Pancreas (tissue), 10 donors: ENCODE measurements at places on chromosomes 7 and 10. TPM values are rescaled to one million over a fixed set of nuclear protein-coding genes. Genes with fewer than 3 reads are reported as not detected.
A peak's percentile ranks its signal among the peaks of the same experiment; 100 is the strongest.

The TEX36 gene
- not detected for total RNA-seq

The ADRA2A gene
- 40.7 TPM for total RNA-seq

The TSPAN12 gene
- total RNA-seq: 8.8 TPM

The CPA4 gene
- 4.6 TPM for total RNA-seq

The CNPY1 gene
- total RNA-seq: not detected

The AKR1B15 gene
- total RNA-seq: not detected

The MOGAT3 gene
- not detected for total RNA-seq

The RPA3 gene
- 12.7 TPM for total RNA-seq

- peak; percentile 64 for DNase-seq
- no peaks in the 10 kb centered on the region for H3K36me3 ChIP-seq
- peak overlapping the region; percentile 62 for H3K27ac ChIP-seq
Observed at GRCh38 chr7:134891262-134891695, 95.0 kb upstream of the AGBL3 start.

- no peak for DNase-seq
- no peak overlapping the region for H3K27ac ChIP-seq
- H3K4me1 ChIP-seq: no peaks in the 10 kb centered on the region
- H3K4me3 ChIP-seq: no peak overlapping the region
Observed at GRCh38 chr10:69225681-69226080, 5.5 kb downstream of the HKDC1 start.

GRCh38 chr7:105715528-105715927, 134.2 kb upstream of the EFCAB10 start:
- no peak for DNase-seq
- no peak overlapping the region for H3K27ac ChIP-seq
- H3K27me3 ChIP-seq: no peaks in the 10 kb centered on the region

GRCh38 chr10:86024281-86025041, 342.1 kb downstream of the GRID1 start:
- no peak overlapping the region for H3K4me3 ChIP-seq
- no peaks in the 10 kb centered on the region for H3K27me3 ChIP-seq
- H3K4me1 ChIP-seq: peaks cover 9% of the 10 kb centered on the region

- H3K27me3 ChIP-seq: no peaks in the 10 kb centered on the region
- no peaks in the 10 kb centered on the region for H3K4me1 ChIP-seq
- H3K36me3 ChIP-seq: no peaks in the 10 kb centered on the region
Observed at GRCh38 chr10:128237710-128238109, 111.5 kb upstream of the MKI67 start.

DNA sequence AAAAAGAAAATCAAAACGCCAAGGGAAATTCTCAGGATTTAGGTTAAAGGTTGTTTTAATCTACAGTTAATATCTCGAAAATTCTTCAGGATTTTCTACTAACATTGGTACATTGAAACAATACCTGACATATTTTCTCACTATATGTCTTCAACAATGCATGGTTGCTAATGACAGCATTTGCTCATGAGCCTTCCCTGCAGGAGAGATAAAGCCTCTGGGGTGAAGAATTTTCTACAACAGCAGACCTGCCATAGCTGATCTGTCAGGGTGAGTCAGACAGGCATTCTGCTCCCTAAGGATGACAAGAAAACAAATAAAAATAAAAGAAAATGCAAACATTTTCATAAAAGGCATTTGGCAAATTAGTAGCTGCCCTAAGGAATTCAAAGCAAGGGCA, 11.7 kb upstream of the GPR37 start:
- no peaks in the 10 kb centered on the region for H3K36me3 ChIP-seq
- no peaks in the 10 kb centered on the region for H3K4me1 ChIP-seq
- H3K4me3 ChIP-seq: no peak overlapping the region
- no peaks in the 10 kb centered on the region for H3K27me3 ChIP-seq

DNA sequence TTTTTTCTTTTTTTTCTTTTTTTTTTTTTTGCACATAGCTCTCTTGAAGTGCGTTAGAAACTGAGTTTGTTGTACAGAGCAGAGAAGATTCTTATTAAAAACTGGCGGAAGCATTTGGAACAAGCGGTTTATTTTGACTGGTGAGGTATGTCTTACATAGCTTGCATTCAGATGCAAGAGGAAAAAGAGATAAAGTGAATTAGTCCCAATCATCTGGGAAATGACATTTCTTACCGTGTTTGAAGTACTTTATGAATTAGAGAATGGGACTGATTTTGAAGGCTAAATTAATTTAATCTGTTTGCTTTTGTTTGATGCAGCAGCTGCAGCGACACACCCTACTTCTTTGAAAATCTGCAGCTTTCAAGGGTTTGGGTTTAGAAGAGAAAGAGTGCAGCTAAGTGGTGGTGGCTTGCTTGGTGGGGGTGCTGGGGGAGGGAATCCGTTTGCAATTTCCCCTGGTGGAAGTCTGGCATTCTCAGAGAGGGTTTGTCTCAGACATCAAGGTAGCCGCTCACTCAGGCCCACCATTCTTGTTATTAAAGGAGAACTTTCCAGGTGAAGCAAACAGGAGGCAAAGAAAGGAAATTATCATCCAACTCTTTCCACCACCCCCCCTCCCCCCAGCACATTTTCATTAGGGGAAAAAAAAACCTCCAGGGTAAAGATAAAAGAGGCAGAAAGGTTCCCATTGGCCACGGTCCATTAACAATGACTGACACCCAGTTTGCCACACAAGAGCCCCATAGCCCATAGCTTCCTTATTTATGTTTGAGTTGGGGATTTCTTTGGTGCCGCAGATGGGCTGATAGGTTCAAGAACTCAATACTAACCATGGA, 231.7 kb downstream of the SKIDA1 start:
- no peaks in the 10 kb centered on the region for H3K4me1 ChIP-seq
- no peaks in the 10 kb centered on the region for H3K36me3 ChIP-seq
- H3K27me3 ChIP-seq: no peaks in the 10 kb centered on the region
- no peak overlapping the region for H3K4me3 ChIP-seq

DNA sequence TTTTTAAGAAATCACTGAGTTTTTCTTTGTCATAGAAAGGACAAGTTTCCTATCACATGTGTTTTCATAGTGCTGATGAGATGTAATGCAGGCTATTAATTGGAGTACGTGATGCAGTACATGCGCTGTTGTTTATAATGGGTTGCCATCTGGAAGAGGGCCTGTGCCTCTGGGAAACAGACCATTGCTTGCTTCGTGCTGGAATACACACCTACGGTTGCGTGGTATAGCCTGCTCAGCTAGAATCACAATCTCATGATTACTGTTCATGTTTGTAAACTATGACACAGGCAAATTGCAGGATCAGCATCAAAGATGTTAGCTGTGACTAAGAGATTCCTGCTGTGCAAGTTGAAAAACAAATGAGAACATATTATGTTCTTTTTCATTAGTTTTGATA, 107.2 kb upstream of the STEAP1B start:
- H3K27ac ChIP-seq: no peak overlapping the region
- DNase-seq: no peak
- no peaks in the 10 kb centered on the region for H3K27me3 ChIP-seq
- no peaks in the 10 kb centered on the region for H3K36me3 ChIP-seq
- H3K4me1 ChIP-seq: peaks cover 12% of the 10 kb centered on the region
- H3K4me3 ChIP-seq: no peak overlapping the region

DNA sequence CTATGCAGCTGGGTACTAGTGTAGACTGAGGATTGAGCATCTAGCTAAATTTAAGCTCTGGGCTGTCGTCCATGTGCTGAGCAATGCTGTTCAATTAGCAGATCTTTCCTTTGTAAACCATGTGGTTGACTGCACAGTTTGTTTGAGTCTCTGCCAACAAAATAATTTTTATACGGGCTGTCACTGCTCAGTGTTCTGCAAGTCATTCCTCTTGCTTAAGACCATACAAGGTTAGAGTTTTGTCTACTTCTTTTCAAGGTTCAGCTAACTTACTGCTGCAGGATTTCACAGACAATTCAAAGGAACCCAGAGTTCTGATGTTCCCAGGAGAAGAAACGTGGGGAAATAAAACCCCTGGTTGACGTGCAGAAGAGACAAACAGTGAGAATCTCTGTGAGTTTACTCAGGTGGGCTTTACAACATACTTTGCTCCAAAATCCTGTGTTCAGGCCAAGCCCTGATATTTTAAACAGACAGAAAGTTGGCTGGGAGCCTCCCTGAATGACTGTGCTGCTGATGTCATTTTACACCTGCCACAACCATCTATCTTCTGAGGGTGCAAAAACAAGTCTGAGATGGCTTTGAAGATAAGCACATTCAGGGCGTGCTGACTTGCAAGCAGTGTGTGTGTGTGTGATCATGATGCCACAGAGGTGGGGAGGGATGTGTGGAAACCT, 177.1 kb upstream of the SVIL start:
- no peaks in the 10 kb centered on the region for H3K36me3 ChIP-seq
- H3K27me3 ChIP-seq: no peaks in the 10 kb centered on the region
- peak; percentile 42 for DNase-seq
- peak overlapping the region; percentile 63 for H3K27ac ChIP-seq

DNA sequence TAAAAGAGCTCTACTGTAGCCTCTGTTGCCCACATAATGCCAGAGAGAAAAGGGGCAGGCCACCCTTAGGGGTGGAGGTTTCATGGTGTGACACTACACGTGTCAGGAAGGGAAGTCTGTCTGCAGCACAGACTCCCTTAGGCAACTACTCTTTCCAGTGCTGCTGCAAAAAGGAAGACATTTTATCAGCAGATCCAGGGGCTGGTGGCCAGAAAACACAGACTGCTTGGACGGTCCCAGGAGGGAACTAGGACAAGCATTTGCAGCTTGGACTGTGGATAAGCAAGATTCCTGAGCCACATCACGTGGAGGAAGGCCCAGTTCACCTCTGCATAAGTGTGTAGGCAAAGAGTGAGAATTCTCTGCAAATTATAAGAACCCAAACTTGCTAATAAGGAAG, 220.8 kb downstream of the FANK1 start:
- H3K27ac ChIP-seq: no peak overlapping the region
- H3K36me3 ChIP-seq: no peaks in the 10 kb centered on the region
- DNase-seq: no peak
- no peak overlapping the region for H3K4me3 ChIP-seq

- no peaks in the 10 kb centered on the region for H3K36me3 ChIP-seq
- H3K4me3 ChIP-seq: no peak overlapping the region
- no peak overlapping the region for H3K27ac ChIP-seq
- no peak for DNase-seq
- H3K27me3 ChIP-seq: no peaks in the 10 kb centered on the region
Observed at GRCh38 chr10:34862892-34863291, 47.8 kb upstream of the PARD3 start.

DNA sequence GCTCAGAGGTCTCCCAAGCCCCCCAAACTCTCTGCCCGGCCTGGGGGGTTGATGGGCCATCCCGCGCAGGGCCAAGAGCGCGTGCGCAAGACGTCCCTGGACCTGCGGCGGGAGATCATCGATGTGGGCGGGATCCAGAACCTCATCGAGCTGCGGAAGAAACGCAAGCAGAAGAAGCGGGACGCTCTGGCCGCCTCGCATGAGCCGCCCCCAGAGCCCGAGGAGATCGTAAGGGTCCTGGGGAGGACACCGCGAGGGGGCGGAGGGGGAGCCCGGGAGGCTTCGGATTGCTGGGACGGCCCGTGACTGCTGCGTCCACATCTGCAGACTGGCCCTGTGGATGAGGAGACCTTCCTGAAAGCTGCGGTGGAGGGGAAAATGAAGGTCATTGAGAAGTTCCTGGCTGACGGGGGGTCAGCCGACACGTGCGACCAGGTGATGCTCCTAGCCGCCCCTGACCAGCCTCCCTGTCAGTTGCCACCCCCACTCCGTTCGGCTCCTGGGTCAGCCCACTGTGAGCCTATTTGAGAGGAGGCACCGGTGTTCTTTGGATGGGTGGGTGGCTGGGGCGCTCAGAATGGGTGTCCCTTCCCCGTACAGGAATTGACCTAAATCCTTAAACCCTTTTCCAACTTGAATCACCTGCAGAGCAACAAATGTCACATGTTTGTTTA, 5.7 kb downstream of the ANKRD2 start:
- DNase-seq: no peak
- H3K4me3 ChIP-seq: no peak overlapping the region
- H3K4me1 ChIP-seq: no peaks in the 10 kb centered on the region
- no peaks in the 10 kb centered on the region for H3K36me3 ChIP-seq
- H3K27ac ChIP-seq: no peak overlapping the region

- H3K27me3 ChIP-seq: no peaks in the 10 kb centered on the region
- no peak overlapping the region for H3K4me3 ChIP-seq
- H3K27ac ChIP-seq: no peak overlapping the region
- no peaks in the 10 kb centered on the region for H3K4me1 ChIP-seq
Observed at GRCh38 chr10:88618496-88618895, 31.9 kb downstream of the LIPJ start.

DNA sequence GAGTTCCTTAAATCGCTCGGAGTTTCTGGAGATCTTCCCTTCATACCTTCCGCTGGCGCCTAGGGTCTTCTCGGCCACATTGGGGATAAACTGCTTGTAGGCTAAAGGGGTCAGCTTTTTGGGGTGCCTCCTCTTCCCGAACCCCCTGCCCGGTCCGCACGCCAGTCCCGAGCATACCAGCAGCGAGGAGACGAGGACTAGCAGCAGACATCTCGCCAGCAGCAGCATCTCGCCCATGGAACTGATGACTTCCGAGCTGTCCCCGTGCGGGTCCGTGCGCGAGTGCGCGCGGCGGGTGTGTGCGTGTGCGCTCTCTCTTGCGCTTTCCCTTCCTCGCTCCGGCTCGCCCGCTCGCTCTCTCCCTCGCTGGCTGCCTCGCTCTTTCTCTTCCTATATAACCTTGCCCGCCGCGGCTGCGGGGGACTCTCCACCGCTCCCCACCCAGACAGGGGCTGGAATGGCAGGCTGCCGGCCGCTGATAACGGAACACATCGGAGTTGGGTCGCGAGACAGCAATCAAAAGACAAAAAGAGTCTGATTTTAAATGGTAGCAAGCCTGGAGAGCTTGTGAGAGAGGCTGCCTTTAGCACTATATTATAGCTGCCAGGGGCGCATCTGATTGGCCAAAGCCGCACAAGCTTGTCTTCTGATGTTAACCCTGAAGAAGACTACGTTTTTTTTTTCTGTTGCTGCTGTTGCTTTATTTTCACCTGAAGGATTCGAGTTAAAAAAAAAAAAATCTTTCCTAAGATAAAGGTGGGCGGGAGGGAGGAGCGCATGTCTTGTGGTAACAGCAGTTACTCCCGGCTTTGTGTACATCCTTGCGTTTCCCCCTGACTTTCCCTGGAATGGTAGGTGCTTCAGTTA, at the start of gene SHH:
Gene SHH, minus strand, starts transcription at position 569 of the 867 bp plus-strand sequence. Its CDS starts 341 bp downstream, at position 228.
- H3K4me3 ChIP-seq: no peak within 1 kb of the TSS
- H3K36me3 ChIP-seq: no peaks in the 10 kb centered on the region
- no peak within 1 kb of the TSS for H3K27ac ChIP-seq
- no peak for DNase-seq
- peaks cover 3% of the 10 kb centered on the region for H3K27me3 ChIP-seq

DNA sequence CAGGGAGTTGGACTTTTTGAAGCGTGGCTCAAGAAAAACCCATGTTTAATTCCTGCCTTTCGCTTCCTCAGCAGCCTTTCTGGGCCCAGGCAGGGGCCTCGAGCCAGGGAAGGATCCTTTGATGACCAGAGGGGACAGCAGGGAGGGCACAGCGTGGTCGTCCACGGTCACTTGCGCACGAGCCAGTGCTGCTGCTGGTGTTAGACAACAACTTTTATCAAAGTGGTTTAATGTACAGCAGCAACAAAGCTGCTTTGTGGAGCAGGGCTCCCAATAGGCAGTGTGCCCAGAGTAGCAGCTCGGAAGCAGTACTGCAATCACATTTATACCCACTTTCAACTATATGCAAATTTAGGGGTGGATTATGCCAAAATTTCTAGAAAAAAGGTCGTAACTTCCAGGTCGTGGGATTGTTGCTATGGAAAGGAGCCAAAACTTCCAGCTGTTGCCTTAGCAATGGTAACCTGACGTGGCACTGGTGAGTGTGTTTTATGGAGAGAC, 6.1 kb downstream of the GIMAP1 start:
- no peaks in the 10 kb centered on the region for H3K27me3 ChIP-seq
- H3K36me3 ChIP-seq: no peaks in the 10 kb centered on the region
- DNase-seq: no peak
- H3K4me1 ChIP-seq: no peaks in the 10 kb centered on the region
- no peak overlapping the region for H3K27ac ChIP-seq
